Retina (tissue), 1 donor: ENCODE measurements at places on chromosomes 7 and 10.

- no peak for DNase-seq
Measured at GRCh38 chr10:46318799-46319198, 32.0 kb downstream of the ANTXRL start.

DNA sequence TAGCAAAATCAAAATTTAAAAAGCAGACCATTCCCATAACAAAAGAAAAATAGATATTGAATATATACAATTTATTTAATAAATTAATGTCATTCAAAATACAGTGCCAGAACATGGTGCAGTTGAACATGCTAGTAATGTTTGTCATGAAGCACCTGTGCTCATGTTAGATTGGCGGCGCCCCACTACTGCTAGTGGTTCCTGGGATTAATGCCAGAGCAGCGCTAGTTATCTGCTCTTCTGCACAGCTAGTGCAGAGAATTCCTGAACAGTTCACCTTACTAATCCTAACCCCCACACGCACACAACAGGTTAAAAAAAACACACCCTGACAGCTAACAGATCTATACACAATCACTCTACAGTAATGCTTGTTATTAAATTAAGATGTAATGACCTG lies 23.4 kb downstream of the KBTBD2 start:
- DNase-seq, result no peak

DNA sequence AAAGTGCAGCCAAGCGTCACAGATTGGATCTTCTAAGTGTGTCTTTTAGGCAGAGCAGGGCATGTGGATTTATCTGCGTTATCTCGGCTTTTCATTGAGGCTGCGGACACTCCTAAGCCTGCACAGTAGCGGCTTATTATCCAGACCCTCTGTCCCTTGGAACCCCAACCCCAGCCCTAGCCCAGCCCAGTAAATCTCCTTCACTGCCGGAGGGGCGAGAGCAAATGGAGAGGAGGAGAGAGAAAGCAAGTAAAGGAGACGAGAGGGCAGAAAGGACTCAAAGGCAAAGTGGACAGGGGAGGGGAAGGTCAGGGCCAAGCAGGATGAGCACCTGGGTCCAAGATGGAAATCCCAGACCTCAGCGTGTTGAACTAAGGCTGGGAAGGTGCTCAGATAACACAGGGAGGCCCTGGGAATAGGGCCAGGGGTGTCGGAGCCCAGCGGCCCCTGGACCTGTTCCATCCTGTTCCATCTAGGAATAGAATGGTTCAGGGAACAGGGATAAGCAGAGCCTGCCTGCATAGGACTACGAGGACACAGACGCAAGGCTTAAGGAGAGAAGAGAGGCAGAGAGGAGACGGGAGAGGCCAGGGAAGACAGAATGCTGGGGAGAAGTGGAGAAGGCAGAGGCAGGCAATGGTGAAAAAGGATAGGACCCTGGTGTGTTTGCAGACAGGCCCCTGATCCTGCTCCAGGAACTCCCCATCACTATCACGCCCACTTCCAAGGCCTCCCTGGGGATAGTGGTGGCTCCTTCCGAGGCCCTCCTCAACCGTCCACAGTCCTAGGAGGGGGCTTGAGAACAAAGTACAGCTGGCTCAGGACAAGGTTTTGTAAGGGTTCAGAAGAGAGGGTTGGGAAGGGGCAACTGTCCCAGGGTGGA lies 99.6 kb downstream of the CHST15 start:
- DNase-seq, result no peak

GRCh38 chr7:137404660-137405317 lies 61.3 kb upstream of the PTN start:
- no peak for DNase-seq

DNA sequence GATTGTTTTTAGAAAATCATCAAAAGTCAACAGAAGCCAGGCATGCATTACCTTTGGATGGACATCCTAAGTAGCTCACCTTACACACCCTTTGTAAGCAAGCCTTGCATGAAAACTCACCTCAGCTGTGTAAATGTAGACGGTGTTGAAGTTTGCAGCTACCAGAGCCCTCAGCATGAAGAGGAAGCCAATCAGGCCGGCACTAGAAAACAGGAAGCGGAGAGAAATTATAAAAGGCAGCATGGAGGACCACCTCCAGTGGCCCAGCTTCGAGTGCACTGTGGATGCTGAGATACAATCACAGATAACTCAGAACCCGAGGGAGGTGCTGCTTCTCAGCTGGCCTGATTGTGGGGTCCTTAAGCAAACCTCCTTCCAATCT lies 75.3 kb downstream of the SVOPL start:
- DNase-seq, result no peak

- peak; percentile 90 for DNase-seq
Measured at GRCh38 chr7:129091484-129092002, 36.6 kb upstream of the TNPO3 start.

DNA sequence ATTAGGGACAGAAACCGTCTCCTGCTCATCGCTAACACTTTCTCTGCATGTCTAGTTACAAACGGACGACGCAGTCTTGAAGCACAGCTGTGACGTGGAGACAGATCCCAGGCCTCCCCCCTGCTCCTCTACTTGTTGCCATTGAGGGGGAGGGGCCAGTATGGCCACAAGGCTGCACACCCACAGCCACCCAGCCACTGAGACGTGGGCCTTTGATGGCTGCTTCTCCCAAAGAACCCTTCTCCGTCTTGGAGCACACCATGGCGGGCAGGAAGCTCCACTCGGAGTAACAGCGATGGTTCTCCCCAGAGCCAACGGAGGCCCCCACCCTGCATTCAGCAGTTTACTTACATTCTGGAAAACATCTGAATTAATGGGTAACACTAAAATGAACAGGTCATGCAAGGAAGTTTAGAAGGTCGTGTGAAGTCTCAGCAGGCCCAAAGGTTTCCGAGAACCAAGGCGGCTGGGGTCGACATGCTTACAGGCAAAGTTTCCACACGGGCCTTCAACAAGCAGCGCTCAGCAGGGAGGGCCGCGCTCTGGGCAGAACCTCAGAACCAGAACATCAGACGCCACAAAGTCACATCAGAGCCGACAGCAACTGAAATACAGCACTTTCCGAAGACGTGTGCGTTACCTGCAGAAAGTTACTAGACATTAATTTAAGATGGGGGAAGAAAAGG lies 169.6 kb downstream of the DIP2C start:
- DNase-seq, result no peak

- no peak for DNase-seq
Measured at GRCh38 chr10:82908751-82909150, 1033.8 kb downstream of the NRG3 start.

DNA sequence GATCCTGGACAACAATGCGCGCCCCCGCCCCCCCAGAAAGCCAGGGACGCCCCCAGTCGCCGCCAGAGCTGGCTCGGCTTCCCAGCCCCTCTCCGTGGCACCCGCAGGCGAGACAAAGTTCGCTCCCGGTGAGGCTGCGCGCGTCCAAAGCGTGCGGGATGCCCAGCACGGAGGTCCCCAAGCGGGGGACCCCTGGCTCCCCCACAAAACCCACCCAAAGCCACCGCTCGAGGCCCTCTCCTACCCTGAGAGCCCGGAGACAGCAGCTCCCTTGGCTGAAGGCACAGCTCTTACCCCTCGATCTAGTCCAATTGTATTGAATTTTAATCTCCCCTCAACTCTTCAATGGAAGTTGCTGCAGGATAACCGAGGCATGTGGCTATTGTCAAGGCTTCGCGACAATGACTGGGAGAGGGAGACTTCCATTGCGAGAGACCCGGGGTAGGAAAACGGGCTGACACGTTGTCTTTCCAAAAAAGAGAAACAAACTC lies 305.3 kb downstream of the PRPF18 start:
- DNase-seq, result peak; percentile 75

- no peak for DNase-seq
Measured at GRCh38 chr7:79512261-79512660, 58.8 kb upstream of the MAGI2 start.

GRCh38 chr10:130382031-130382430 lies 245.8 kb downstream of the GLRX3 start:
- no peak for DNase-seq

GRCh38 chr10:125995726-125996304 lies 99.5 kb downstream of the FANK1 start:
- no peak for DNase-seq

GRCh38 chr10:88966797-88967196 lies 14.2 kb upstream of the ACTA2 start:
- no peak for DNase-seq

DNA sequence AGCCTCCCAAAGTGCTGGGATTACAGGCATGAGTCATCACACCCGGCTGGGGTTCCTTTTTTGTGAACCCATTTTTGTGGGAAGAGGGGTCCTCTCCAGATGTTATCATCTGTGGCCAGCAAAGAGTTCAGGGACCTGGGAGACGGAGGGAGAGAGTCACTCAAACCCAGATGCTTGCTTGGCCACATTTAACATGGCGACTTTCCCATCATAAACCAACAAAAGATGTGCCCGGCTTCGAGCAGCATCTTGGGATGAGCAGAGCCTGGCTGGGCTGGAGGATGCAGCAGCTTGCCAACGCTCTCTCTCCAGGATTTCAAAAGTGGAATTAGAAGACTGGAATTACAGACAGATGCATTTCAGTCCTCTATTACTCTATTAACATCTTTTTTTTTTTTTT lies 19.1 kb upstream of the HABP2 start:
- no peak for DNase-seq

GRCh38 chr7:47556511-47557180 lies 25.3 kb downstream of the TNS3 start:
- no peak for DNase-seq

DNA sequence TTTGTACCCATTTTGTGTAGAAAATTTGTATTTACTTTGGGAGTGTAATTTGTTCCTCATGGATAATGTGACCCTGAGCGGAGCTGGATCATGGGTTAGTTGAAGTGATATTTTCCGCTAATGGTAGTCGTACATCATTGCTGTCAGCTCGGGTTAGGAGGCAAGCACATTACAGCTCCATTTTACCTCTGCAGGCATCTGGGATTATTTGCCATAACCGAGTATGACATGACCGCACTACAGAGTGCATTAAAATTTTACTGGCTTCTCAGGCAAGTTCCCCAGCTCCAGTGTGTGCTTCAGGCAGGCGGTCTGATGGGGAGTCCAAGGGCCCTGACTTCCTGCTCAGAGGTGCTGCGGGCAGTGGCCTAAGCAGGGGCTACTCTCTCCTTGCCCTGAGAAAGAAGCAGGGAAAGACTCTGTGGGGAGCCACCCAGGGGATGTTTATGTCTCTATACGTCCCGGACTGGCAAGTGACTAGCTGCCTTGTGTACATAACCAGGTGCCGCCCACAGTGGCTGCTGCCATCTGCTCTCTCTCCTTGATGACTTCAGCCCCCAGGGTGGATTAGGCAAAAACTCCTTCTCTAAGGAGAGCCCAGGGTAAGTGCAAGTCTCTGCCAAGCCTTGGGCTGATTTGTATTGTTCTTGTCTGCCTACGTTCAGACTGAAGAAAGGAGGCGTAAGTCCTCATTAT lies 685.3 kb upstream of the GALNT17 start:
- peak; percentile 63 for DNase-seq

DNA sequence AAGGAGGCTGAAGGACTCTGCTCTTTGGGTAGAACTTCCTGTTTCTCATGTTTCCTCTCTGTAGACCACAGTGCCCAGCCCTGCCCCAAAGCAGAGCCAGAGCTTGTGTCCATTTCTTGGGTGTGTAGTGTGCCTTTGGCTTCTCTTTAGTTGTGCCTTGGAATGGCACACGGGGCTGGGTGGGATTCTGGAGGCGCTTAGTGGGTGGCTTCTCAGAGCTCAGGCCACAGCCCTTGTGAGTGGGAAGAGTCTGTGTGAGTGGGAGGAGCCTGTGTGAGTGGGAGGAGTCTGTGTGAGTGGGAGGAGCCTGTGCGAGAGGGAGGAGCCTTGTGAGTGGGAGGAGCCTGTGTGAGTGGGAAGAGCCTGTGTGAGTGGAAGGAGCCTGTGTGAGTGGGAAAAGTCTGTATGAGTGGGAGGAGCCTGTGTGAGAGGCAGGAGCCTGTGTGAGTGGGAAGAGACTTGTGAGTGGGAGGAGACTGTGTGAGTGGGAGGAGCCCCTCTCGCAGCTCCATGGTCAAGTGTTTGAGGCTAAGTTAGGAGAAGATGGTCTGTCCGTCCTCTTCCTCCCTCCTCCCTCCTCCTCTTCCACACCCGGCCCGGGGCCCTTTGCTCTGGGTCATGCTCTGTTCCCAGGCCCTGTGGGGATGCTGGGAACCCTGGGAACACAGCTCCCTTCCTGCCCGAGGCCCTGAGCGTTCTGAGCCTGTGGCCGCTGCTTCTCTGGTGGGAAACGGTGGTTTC lies 153.0 kb downstream of the GRK5 start:
- DNase-seq, result no peak

DNA sequence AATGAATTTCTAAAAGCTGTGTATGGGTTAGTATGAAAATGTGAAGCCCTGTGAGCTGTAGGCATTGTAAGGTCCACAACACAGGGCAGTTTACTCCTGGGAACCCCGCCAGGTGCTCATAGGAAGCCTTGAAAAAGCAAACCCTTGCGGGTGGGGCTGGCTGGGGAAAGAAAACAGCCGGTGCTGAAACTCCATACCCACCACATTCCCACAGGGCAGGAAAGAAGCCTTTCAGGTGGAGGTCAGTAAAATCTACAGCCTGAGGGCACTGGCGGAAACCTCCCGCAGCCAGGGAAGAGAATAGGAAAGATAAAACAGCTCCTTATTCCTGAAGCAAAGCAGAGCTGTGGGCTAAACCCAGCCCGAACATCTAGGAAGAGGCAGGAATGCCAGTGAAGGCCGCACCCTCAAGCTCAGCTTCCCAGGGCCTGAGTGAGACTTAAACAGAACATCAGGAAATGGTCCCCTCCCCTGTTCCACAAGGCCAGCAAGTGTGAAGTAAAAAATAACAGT lies 34.7 kb downstream of the PODXL start:
- no peak for DNase-seq

DNA sequence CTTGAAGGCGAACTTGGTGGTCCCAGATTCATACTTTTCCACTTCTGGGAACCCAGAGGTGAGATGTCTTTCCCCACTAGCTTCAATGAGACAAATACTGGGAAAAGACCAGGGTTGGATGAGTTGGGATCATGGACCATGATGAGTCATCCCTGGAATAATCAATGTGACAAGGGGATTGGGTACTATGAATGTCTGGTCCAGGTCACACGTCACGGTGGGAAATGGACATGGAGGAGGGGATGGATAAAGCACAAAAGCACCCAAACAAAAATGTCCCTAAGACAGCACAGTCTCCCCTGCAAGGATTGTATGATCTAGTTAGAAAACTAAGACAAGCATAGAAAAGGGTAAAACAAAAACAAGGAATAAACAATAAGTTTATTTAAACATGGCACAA lies 12.4 kb upstream of the SORBS1 start:
- no peak for DNase-seq

GRCh38 chr10:24444337-24444736 lies 235.4 kb downstream of the KIAA1217 start:
- no peak for DNase-seq

GRCh38 chr10:124338276-124338925 lies 80.3 kb downstream of the OAT start:
- DNase-seq, result no peak

- no peak for DNase-seq
Measured at GRCh38 chr10:35079763-35080162, 10.4 kb downstream of the CUL2 start.

GRCh38 chr7:91630581-91631380 lies 249.7 kb downstream of the MTERF1 start:
- no peak for DNase-seq

DNA sequence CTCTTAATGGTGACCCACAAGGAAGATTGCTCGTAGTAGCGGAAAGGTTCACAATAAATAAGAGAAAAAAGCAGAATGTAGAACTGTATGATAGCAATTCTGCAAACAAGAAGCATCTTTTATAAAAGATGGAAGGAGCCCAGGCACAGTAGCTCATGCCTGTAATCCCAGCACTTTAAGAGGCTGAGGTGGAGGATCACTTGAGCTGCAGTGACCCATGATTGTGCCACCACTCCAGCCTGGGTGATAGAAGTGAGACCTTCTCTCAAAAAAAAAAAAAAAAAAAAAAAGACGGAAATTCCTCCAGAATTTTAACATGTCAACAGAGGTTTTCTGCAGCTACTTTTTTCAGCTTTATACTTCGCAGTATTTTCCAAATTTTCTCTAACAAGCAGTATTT lies 13.2 kb downstream of the GATAD1 start:
- DNase-seq, result no peak
